ENCODE measurements at places on chromosomes 6 and 20.
A peak's percentile ranks its signal among the peaks of the same experiment; 100 is the strongest.

DNA sequence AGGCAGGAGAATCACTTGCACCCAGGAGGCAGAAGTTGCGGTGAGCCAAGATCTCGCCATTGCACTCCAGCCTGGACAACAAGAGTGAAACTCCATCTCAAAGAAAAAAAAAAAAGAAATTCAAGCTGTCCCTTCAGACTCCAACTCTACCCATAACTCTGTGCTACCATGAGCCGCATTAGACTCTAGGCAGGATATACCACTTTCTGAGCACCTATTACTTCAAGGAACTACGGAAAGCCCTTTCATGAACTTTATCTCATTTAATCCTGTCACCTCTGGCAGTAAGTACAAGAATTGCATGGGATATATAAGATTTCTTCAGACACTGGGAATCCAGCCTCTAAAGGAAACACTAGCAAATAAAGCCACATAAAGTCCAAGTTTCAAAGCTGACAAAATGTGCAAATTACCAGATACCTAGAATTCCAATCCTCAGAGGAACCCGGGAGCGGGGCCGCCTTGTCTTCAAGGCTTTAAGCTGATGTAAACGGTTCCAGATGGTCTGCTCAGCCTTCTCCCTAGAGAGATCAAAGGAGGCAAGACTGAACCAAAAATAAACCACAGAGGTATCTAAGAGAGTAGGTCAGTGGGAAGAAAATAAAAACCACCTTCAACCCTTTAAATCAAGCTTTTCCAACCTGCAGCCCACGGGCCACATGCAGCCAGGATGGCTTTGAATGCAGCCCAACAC lies 9.4 kb downstream of the CDK5RAP1 start:
- DNase-seq: no peak

DNA sequence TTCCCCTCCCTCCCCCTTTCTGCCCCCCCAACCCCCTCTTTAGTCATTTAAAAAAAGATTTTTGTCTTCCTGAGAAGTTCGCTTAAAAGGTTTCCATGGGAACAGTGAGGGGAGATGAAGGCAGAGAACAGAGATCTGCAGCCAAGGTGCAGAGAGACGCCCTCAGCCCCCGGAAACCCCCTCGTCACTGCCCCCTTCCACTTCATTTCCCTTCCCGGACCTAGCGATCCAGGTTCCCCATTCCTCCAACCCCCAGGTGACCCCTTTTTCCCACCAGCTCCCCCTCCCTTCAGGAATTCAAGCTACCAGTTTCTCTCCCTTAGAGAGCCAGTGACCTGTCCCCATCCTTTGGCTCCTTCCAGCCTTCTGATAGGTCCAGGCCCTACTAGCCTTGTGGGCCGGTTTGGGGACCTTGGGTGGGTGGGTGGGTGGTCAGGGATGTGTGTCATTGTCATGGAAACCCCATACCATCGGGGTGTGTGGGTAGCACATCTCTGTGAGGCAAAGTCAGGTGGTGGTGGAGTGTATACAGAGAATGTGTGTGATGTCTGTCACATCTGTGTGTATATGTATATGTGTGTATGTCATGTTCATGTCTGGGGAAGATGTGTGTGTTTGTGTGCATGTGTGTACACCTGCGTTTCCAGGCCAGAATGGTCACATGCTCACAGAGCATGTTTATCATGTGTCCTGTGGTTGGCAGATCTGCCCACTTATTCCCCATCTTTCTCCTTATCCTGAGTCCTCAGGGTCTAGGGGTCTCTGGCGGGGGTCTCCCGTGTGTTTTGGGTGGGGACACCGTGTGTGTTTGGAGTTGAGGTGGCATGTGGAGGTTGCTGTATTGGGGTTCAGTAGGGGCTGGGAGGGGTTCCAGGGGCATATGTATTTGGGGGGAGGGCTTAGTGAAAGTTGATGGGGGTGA lies 7.0 kb downstream of the SYNGAP1 start:
- DNase-seq: no peak

GRCh38 chr6:140009286-140009685 lies 634.8 kb upstream of the CITED2 start:
- no peak for DNase-seq

DNA sequence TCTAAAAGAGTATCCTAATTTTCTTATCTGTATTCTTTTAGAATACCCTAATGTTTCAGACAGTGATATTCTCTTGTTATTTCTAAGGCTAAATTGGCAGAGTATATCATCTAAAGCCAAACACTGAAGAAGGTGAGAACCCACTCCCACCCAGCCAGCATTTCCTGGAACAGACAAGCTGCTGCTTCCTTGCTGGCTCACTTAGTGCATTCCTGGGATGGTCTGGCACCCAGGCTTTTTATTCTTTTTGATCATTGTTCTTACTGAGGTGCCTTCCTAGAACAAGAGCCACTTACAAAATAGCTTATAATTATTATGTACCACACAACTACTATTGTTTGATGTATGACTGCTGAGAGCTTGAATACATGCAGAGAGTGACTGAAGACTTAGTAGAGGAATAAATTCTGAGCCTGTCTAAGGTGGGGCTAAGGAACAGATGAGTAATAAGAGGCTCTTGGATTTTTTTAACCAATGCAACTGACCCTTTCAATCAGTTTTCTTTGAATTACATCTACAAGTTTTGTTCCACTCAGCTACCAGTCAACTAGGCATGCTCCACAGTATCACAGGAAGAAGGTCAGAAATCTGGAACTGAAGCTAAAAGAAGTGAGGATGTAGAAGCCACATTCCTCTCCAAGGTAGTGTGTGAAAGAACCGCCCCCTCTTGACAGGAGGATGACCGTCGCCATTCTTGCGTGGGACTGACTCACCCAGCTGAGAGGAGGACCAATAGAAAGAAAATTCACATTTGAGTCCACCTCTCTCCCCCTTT lies 30.1 kb downstream of the PRPH2 start:
- DNase-seq: no peak

DNA sequence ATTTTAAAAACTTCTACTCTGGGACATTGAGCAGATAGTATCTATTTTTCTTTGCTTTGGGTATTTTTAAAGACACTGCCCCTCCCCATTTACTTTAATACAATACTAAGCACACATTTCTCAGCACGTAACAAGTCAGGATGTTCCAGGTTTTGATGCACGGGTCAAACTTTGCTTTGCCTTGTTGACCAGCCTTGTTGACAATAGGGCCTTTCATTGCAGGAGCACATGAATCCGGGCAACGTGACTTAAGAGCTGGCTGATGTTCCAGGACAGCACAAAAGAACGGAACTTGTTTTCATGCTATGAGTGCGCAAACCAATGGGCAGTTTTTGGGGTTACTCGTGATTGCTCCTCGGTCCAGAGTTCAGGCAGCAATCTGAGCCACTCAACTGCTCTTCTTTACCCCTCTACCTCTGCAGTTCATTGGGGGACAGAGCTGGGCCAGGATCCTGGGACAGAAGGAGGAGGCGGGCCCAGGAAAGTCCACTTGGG lies 78.6 kb upstream of the SLC22A16 start:
- DNase-seq: no peak

DNA sequence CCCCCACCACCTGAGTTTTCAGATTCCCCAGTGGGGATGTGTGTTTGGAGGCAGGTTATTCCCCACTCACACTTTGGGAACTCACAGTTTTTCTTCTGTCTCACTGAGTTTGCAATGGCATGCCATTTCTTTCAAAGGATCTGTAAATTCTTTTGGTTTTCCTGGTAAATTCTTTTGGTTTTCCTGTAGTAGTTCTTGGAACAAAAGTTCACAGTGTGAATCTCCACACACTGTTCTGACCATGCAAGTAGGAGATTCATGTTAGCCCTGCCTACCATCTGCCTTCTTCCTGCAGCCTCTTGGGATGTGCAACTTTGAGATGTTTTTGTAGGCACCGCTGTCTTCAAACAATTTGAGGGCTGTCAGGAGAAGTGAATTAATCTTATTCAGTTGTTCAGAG lies 165.6 kb upstream of the OGFRL1 start:
- DNase-seq: no peak

DNA sequence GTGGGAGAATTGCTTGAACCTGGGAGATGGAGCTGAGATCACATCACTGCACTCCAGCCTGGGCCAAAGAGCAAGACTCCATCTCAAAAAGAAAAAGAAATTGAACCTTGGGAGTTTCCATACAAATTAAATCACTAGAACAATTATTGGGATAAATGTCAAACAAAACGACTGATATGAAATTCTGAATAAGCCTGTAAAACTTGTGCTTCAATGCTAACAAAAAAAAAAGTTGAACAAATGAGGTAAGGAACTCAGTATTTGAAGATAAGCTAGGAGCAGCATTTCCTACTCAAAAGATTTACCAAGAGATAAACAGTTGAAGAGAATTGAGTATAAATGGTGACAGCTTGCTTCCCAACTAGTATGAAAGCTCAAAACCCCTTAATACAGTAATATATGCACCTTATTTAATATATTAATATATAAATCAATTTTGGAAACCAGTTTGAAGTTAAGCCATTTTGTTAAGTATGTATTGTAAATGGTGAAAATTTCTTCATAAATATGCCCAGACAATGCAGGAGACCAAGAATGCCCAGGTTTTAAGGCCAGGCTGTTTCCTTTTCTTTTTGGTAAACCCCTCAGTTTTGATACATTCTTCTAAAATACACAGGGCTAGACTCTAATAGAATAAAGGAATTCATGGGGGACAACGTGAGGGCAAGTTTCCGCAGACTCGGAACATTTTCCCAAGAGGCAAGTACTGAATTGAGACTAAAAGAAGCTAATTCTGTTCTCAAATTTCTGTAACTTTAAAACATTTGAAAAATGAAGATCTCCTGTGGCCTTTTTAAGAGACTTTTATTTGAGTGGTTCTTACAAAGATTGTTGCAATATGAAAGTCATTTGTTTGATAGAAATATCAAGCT lies 3.9 kb downstream of the ROMO1 start:
- no peak for DNase-seq

DNA sequence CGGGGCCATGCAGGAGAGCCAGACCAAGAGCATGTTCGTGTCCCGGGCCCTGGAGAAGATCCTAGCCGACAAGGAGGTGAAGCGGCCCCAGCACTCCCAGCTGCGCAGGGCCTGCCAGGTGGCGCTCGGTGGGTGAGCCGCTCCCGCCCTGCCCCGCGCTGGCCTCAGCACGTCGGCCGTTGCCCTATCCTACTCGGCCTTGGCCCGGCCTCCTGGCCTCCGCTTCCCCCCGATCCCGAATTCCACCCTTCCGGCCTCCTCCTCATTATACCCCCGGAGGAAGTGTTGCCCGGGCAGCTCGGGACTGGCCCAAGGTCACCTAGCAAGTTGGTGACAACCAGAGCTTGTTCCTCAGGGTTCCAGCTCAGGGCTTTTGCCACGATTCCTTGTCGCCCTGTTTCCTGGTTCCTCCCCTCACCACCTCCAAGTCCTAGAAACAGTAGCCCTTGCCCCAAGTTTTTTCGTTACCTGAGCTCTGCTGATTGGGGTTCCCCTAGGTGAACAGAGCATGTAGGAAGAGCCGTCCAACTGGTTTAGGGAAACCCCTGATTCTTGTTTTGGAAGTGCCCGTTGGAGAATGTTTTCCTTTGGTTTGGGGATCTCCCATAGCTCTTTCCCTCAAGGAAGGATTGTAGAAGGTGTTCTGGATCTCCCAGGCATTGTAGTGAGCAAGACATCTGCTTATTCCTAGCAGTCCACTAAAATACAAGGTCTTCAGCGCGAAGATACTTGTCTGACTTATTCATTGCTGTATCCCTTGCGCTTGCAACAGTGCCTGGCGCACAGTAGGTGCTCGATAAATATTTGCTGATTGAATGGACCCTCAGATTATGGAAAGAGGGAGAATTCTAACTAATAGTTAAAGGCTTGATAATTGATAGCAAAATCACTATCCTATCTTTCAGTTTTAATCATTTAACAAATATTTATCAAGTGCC lies 641 bp downstream of the ARFGEF2 start:
- DNase-seq: peak; percentile 73

DNA sequence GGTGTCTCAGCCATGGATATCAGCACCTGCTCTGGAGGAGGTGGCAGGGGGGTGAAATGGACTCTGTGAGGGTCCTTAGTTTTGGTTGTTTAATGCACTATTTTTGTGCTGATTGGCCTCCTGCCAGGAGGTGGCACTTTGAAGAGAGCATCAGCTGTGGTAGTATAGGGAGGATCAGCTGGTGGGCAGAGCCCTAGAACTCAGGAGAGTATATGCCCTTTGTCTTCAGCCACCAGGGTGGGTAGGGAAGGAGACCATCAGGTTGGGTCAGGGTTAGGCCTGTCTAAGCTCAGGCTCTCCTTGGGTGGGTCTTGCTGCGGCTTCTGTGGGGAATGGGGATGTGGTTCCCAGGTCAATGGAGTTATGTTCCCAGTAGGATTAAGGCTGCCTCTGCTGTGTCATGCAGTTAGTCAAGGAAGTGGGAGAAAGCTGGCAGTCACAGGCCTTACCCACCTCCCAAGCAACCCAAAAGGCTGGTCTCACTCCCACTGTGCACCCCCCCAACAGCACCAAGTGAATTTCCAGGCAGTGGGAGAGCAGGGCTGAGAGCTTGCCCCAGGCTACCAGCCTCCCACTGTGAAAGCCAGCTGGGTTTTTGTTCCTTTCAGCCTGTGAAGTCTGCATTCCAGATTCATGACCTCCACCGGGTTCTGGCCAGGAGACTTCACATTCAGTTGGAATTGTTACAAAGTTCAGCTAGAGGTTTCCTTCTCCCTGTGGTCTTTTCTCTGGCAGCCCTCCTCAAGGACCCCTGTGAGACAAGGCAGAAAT lies 5.7 kb upstream of the OSTM1 start:
- no peak for DNase-seq
